Activated naive CD4-positive, alpha-beta T cell (primary cell): ENCODE measurements at places on chromosomes 6 and 20.

DNA sequence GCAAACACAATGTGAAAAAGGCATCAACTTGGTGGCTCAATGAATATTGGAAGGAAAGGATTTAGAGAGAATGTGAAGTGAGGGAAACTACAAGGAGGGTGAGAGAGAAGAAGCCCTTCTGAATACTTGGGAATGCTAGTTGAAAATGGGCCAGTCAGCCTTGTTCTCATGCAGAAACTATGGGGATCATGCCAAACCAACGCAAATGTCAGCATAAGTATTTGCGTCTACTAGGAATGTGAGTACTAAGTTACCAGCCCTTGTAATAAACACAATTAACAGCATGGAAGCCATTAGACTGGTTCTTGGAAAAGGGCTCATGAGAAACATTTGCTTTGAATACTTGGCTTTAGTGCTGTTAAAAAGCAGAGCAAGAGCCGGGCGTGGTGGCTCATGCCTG is 54.9 kb upstream of the AIG1 start:
- no peak for DNase-seq

- DNase-seq = no peak
These were observed 273.9 kb upstream of the JAG1 start for GRCh38 chr20:10947726-10948125.

- no peak for DNase-seq
These were observed 325.0 kb upstream of the AGPAT4 start for GRCh38 chr6:161598896-161599295.

DNA sequence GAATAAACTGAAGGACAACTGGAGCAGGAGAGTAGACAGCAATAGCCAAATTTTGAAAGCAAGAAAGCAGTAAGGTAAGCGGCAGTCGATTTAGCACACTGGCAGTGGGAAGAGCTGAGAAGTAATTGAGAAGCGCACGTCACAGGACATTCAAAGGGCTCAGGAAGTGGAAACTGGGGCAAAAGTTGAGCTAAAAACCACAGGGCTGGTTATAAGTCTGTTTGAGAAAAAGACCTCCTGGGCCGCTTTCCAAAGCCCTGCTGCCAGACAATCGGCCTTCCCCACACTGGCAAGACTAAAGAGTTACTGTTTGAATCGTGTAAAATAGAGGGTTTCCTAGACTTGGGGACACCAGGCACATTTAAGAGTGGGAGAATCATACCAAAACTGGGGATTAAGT is 161.4 kb downstream of the DNAH8 start:
- DNase-seq = peak; percentile 10

DNA sequence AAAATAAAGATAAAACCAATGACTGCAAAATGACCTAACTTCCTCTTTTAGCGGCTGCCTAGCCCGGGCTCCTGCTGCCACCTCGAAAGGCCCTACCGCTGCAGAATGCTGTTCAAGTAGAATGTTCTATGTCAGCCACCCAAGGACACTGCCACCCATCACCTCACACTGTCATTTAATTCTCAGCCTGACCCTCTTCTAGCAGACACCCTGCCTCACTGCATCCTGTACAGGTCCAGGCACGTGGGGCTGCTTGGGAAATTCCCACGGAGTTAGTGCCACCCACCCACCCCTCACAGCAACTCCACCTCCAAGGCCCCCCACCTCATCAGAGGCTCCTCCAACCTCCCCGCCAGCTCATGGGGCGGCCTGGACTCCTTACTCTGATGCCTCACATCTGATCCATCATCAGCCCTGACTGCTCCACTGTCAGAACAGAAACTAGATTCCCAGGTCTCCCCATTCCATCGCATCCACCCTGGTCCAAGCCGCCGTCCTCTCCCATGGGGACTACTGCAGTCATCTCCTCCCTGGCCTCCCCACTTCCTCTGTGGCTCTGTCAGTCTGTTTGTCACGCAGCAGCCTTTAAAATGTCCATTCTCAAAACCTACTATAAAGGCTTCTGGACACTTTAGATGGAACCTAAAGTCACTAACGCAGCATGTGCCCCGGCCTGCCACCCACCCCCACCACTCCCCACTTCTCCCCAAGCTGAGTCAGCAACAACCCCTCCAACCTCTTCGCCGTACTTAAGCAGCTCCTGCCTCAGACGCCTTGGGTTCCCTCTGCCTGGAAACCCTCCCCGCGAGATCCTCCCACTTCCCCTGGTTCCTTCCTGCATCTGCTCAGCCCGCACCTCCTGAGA is 17.0 kb downstream of the NFATC2 start:
- DNase-seq = no peak

GRCh38 chr6:162069995-162070394 is 657.6 kb downstream of the PRKN start:
- no peak for DNase-seq

DNA sequence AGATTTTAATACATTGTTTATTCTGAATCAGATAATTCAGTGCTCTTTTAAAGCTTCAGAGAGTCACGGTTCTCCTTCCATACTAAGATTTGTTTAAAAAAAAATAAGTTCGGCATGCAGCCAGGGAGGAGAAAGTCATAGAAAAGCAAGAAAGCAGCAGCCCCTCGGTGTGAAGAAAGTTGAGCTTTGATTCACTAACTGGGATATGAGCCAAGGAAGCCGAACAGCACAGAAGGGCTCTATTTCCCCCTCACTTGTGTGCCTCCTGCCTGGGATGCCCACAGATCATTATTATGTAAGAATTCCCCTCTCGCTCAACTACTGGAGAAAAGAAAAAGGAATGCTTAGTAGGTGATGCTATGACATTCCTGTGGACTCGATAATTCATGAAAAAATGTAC is 69.3 kb upstream of the SYNJ2 start:
- DNase-seq = no peak

- no peak for DNase-seq
These were observed 40.6 kb upstream of the PHACTR1 start for GRCh38 chr6:12675931-12676330.

DNA sequence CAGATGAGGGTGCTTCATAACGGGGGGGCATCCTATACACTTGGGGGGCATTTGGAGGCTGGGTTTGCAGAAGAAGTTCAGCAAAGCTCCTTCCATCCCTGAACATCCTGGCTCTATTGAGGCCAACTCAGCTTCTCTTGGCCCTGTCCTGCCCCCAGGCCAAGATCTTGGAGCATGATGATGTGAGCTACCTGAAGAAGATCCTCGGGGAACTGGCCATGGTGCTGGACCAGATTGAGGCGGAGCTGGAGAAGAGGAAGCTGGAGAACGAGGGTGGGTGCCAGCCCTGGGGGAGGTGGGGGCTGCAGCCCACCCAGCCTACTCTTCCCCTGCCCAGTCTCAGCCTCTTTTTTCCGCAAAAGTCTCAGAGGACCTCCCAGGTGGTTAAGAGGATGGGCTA is 17.2 kb downstream of the GDAP1L1 start:
- no peak for DNase-seq

DNA sequence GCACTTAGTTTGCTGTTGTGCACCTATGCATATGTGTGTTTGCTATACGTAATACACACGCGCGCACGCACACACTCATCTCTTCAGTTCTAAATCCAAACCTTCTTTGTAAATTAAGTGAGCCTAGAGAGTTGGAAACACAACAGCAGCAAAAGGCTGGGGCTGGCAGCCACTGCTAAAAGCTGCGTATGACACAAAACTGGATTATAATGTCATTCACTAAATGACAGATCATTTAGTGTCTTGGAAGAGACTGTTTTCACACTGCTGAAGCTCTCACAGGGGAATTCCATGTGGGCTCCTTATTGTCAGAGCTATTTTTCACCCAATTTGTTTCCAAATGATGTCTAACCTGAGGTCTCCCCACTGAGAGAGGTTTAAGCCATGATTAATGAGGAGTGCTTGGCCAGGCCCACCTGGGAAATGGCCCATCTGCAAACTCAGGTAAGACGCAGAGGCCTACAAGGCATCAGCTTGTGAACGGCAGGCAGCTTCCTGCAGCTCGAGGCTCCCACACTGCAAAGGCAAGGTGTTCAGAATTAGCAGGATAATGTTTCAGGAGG is 94.2 kb downstream of the OLIG3 start:
- DNase-seq = no peak

GRCh38 chr20:46903256-46903655 is 8.6 kb downstream of the EYA2 start:
- no peak for DNase-seq

GRCh38 chr20:37301120-37301519 is 11.7 kb downstream of the MANBAL start:
- no peak for DNase-seq

- no peak for DNase-seq
These were observed 89.6 kb upstream of the CDH4 start for GRCh38 chr20:61162451-61162850.

DNA sequence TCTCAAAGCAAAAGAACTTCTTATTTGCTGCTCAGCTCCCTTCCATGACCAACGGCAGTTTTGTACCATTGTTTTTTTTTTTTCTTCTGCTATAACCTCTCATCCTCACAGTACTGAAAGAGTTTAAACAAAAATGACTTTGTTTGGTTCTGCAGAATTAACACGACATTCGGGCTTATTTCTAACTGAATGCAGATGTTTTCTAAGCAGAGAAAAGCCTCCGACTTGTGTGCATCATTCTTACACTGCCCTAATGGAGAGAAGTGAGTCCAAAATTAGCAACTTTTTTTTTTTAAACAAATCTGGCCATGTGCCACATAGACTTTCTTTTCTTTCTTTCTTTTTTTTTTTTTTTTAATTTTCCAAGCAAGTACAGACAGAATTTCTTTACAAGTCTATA is 382.7 kb downstream of the HDGFL1 start:
- no peak for DNase-seq

GRCh38 chr6:80143419-80143937 is 37.0 kb downstream of the BCKDHB start:
- no peak for DNase-seq

DNA sequence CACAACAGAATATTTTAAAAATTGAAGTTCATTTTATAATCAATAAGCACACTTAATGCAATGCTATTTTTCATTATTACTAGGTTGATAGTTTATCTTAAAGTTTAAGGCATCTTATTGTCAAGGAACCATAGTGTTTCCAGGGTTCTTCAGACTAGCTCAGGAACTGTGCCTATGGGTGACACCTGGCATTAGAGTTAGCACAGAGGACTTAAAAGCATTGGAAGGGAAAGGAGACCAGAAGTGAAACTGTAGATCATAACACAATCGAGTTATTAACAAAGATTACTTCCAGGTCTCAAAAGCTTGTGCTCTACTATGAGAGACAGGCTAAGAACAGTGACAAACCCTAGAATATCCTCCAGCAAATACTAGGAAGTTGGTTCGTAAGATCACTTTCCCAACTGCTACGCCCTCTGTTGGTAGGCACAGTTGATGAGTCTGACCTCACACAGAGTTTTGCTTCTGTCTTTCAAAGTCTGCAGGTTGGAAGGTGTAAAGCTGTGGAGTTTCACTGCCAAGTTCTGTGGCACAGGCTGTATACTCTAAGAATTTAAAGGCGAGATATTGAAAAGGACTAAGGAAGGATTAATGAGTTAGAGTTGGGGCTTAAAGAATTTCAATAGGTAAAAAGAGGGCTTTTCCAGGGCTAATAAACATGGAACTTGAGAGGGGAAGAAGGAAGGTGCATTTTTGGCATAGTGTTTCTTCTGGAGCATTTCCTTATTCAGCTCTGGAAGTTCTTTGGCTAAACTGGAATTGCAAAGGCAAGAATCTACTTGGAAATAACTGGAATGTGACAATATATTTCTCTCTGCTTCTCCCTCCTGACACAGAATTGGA is 531.3 kb upstream of the JAG1 start:
- DNase-seq = no peak
